ENCODE measurements at places on chromosomes 3 and 15. TPM values are rescaled to one million over a fixed set of nuclear protein-coding genes. Genes with fewer than 3 reads are reported as not detected.

GOLGA8J gene
- total RNA-seq = 0.11 TPM

SOX2 gene
- not detected for total RNA-seq

PRTG gene
- not detected for total RNA-seq

TRAIP gene
- 21.9 TPM for total RNA-seq

LACTB gene
- total RNA-seq = 31.7 TPM

SEMA5B gene
- total RNA-seq = not detected

ZNF502 gene
- 1.6 TPM for total RNA-seq

Measured in CD8-positive, alpha-beta memory T cell (primary cell).